ENCODE measurements at places on chromosomes 6 and 20.

- DNase-seq, result no peak
These were observed 237.7 kb upstream of the RAB32 start for GRCh38 chr6:146305951-146306350.

DNA sequence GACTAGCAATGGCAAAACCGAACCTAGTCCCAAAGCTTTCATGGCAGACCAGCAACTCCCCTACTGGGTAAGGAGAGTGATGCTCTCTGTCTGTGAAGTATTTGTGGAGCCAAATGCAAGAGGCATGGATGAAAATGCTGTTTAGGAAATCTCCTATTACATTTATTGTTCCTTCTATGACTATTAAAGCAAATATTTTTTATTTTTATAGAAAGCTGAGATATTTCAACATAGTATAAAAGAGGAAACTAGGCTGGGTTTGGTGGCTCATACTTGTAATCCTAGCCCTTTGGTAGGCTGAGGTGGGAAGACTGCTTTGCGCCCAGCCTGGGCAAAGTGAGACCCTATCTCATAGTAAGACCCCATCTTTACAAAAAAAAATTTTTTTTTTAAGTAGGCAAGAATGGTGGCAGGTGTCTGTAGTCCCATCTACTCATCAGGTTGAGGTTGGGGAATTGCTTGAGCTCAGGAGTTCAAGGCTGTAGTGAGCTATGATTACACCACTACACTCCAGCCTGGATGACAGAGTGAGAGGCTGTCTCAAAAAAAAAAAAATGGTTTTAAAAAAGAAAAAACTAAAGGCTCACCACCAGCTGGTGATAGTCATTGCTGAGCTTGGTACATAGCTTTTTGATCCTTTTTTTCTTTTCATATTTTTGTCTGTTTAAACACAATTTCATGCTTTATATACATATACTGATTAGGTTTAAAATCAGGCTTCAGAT, 11.3 kb downstream of the KDM1B start:
- DNase-seq, result no peak

DNA sequence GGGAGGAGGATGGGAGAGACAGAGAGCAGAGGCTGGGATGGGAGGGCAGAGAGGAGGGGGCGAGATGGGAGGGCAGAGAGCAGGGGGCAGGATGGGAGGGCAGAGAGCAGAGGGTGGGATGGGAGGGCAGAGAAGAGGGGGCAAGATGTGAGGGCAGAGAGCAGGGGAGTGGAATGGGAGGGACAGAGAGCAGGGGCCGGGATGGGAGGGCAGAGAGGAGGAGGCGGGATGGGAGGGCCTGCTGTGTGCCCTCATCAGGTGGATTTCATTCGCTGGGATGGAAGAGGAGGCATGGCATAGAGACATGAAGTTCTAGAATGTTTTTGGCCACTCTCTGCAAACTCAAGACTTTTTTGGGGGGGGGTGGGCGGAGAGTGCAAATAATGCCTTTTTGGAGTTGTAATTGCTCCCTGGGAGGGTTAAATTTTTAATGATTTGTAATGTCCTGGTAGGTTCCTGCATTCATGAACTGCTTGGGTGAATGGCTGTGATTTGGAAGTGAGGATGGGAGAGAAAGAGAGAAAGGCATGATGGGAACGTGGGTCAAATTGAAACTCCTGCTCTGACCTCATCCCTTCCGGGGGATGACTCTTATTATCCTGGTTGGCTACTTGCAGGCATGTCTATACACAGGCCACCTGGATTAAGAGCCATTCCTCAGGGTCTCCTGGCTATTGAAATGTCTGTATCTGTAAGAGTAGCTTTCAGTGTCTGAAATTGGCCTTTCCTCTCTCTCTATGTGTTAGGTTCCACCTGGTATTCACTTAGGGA, 162.4 kb upstream of the AGPAT4 start:
- DNase-seq, result no peak

DNA sequence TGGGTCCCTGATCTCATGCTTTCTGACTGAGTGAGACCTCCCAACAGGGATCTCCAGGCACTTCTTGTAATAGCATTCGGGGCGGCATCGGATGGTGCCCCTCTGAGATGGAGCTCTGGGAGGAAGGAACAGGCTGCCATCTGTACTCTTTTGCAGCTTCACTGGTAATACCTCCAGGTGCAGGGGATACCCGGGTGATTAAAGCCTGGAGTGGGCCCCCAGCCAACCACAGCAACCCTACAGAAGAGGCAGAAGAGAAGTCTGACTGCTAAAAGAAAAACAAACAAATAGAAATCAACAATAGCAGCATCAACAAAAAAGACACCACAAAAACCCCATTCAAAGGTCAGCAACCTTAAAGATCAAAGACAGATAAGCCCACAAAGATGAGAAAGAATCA, 19.1 kb upstream of the PGK2 start:
- DNase-seq, result no peak

GRCh38 chr20:34439168-34439567, 76.1 kb downstream of the ITCH start:
- no peak for DNase-seq

GRCh38 chr6:12223383-12223782, 66.8 kb upstream of the EDN1 start:
- no peak for DNase-seq

- DNase-seq, result peak; percentile 26
These were observed 9.5 kb downstream of the C20orf202 start for GRCh38 chr20:1212607-1213396.

- no peak for DNase-seq
These were observed 214.8 kb upstream of the RNF24 start for GRCh38 chr20:4230185-4230584.

GRCh38 chr6:89818977-89819335, 638 bp downstream of the MDN1 start:
- DNase-seq, result no peak

GRCh38 chr20:14142171-14142570, 146.9 kb downstream of the MACROD2 start:
- DNase-seq, result peak; percentile 33

DNA sequence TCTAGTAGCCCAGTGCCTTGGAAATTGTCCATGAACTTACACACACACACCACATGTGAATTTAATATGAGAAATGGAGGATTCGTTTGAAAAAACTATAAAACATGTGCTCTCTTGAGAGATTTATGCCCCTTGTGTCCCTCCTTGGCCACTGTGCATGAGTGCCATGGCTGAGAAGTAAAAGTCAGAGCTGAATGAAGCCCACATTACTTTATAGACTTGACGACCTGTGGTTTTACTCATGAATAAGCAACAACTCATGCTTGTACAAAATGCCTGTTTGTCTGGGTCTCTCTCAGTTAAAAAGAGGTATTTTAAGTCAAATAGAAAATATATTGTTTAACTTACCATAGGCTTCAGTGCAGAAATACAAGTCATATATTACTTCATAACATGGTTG, 102.7 kb downstream of the KCNQ5 start:
- DNase-seq, result no peak

DNA sequence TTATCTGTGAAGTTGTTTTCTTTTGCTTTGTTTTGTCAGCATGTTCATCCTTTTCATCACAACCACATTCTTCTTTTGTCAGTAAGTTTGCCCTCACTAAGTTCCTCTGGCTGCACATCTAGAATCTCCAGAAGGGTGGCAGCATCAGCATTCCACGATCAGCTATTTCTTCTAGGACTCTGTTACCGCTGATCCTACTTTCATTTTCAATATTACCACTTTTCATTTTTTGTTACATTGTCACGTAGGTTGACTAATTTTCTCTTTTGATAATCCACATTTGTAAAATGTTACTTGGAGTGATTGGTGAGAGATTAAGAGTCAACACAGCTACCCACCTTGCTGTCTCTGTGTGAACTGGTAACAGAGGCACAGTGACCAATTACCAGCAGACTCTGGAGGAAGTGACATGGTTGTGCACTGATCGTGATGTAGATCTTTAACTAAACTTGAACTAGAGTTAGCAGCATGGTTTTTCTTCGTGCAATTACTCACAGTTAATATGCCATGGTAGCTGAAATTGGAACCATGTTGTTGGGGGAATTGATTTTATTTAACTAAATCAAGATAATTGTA, 307.9 kb upstream of the SLC35B3 start:
- no peak for DNase-seq

- DNase-seq, result no peak
These were observed 91.8 kb downstream of the ASXL1 start for GRCh38 chr20:32449890-32450401.

- DNase-seq, result no peak
These were observed 11.2 kb downstream of the GCNT2 start for GRCh38 chr6:10532392-10532791.

- DNase-seq, result no peak
These were observed 67.1 kb upstream of the NOTCH4 start for GRCh38 chr6:32290886-32291450.

GRCh38 chr6:13810688-13811446, 3.5 kb downstream of the MCUR1 start:
- no peak for DNase-seq

GRCh38 chr6:53446151-53446550, 97.4 kb upstream of the ELOVL5 start:
- DNase-seq, result no peak

Data from right kidney (tissue), 9 donors.